Skin of body (tissue), 3 donors: ENCODE measurements at places on chromosomes 5 and 9.
A peak's percentile ranks its signal among the peaks of the same experiment; 100 is the strongest.

DNA sequence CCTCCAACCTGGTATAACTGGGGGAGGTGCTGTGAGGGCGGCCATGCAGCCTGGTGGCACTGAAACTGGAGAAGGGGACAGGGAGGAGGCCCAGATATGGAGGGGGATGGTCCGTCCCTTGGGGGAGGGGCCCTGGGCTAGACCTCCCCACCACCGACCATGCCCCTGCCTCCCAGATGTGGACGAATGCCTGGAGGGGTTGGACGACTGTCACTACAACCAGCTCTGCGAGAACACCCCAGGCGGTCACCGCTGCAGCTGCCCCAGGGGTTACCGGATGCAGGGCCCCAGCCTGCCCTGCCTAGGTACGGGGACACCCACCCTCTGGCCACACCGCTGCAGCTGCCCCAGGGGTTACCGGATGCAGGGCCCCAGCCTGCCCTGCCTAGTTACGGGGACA lies 15.4 kb upstream of the ASS1 start:
- DNase-seq = no peak

GRCh38 chr9:30120666-30121065 lies 2263.8 kb upstream of the ACO1 start:
- no peak for DNase-seq

DNA sequence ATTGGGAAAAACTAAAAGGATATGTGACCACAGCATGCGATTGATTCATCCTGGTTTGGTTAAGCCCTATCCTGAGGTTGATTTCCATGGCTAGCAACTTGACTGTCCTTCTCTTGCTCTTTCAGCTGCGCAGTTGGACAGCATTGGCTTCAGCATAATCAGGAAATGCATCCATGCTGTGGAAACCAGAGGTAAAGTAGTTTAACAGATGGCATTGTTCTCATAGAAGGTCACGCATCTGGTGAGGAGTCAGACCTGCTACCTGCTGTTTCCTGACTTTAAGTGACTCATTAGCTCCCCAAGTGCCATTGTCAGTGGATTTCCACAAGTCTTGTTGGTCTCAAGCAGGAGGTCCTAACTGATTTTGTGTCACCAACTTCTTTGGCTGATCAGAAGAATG lies 266.9 kb downstream of the ARHGAP26 start:
- DNase-seq = peak; percentile 57

- no peak for DNase-seq
Measured at GRCh38 chr5:39700523-39700922, 275.7 kb upstream of the DAB2 start.

DNA sequence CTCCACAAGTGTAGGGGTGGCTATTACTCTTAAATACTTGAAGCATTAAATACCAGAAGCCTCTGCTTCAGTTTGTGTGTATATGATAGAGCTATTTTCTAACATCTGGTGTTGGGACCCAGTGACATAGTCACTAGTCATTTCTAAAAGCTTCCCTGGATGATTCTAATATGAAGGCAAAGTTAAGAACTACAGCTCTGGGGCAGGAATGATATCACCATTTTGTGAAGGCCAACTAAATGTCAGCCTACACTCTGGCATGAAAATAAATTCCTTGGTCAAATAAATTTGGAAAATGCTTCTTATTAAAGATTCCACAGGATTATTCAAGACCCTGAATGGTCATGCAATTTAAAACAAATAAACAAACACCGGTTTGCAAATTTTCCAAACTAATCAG lies 197.7 kb downstream of the PLK2 start:
- DNase-seq = no peak

GRCh38 chr9:129264388-129264787 lies 86.3 kb upstream of the IER5L start:
- no peak for DNase-seq

GRCh38 chr5:107502676-107503060 lies 168.1 kb downstream of the EFNA5 start:
- no peak for DNase-seq

DNA sequence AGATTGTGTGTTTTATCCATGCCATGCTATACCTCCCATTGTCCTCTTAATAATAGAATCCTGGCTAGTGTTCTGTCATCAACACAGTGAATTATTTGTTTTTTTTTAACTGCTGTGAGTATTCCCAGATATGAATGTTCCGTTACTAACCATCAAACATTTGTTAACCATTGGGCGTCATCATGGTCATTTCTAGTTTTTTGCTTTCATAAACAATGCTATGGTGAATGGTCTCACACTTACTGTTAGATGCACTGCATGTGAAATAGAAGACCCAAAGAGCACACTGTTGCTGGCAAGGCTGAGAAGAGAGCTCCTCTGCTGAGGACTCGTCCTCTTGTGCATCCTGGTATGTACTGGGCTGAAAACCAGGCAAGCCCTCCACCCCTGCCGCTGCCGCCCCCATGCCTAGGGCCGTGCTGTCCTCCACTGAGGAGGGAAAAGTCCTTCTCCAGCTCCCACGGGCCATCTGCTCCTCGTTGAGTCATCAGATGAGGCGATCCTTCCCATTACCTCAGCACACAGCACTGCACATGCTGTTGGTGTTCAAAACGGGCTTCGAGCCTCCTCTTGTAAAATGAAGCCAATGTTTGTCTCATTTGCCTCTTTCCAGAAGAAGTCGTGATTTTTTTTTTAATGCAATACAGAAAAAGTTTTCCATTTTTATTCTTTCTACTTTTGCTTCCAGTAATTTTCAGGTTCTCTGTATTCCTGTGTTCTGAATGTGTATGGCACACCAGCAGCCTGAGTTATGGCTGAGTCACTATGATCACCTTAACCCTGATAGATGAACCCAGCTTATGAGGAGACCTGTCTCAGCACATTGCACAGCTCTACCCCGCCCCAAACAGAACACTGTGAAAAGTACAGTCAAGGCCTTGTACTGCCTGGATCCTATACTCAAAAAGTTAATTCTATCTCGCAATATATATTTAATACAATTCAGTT lies 219.0 kb downstream of the AOPEP start:
- peak; percentile 75 for DNase-seq

GRCh38 chr9:114668146-114668545 lies 10.5 kb upstream of the TEX53 start:
- DNase-seq = no peak

- DNase-seq = no peak
Measured at GRCh38 chr9:97388721-97389238, 23.1 kb upstream of the TDRD7 start.

- DNase-seq = no peak
Measured at GRCh38 chr9:121837113-121837961, 185.9 kb downstream of the DAB2IP start.

DNA sequence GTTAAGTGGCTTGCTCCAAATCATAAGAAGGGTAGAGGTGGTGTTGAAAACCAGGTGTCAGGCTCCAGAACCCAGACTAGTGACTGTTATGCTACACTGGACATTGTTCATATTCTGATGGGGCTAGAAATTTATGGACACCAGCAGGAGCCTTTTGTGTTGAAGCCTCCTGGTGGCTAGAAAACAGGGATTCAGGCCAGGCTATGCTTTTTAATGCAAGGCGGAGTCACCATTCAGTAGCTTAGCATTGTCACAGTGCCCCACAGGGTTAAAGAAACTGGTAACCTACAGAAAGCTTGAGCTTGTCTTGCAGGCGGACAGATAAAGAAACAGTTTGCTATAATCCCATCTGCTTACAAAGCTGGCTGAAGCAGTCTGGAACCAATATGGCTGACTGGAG lies 23.0 kb upstream of the GOLM1 start:
- no peak for DNase-seq
